ENCODE measurements at places on chromosomes 12 and 14. TPM values are rescaled to one million over a fixed set of nuclear protein-coding genes. Genes with fewer than 3 reads are reported as not detected.

- DNase-seq = no peak
Measured at GRCh38 chr12:99005601-99006000, 360.5 kb downstream of the APAF1 start.

DNA sequence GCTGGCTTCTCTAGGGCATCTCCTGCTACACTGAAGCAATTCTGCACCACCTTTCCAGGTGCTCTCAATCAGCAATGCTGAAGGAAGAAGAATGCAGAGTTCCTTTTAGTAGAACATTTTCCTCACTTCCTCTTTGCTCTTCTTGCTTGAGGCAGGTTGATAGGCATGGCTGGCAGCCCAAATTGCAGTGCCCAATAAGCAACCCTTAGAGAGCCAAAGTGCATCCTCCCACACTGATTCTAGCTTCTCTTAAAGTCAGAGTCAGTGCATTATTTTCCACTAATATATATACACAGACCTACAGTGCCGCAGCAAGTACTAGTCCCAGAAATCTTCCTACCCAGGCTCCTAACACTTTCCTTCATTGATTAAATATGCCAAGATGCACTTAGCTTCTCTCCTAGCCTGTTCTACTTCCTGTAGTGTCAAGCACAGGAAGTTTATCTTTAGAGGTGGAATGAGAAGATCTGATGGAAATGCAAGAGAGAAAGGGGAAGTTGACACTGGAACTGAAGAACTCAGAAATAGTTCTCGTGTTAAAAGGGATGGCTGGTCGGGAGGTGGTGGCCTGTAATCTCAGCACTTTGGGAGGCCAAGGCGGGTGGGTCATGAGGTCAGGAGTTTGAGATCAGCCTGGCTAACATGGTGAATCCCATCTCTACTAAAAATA, 132.7 kb downstream of the SSPN start:
- no peak for DNase-seq

DNA sequence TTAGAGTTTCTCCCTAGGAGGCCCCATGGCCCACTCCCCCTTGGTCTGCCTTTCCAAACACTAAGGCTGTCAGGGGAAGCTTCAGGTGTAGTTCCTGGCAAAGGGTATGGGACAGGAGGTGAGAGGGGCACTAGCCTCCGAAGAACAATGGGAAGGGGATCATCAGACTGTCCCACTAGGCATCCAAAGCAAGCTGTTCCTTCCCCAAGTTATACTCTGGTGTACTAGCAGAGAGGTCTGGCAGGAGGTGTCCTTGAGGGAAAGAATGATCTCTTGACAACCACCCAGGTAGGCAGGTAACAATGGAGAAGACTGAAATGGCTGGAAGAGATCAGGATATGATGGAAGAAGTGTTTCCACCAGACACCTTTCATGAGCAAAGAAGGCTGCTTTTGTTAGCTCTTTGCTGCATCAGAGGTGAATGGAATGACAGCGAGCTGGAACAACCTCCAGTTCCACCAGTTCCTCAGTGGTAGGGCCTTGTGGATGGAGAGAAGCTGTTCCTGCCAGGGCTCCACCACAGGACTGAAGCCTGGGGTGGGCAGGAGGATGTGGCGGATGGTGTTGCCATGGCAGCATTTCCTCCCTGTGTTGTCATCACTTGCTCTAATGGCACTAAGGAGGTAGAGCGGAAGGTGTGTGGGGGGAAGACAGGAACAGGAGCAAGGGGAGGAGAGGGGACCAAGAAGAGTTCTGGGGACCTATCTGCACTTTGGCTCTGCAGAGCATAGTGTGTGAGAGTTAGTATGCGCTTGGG, 2.3 kb upstream of the AGAP2 start:
- no peak for DNase-seq

Gene RFX4
- not detected for polyA plus RNA-seq

All from HepG2 (cell line).